HCEC 1CT (cell line): ENCODE measurements at places on chromosomes 4 and X.

DNA sequence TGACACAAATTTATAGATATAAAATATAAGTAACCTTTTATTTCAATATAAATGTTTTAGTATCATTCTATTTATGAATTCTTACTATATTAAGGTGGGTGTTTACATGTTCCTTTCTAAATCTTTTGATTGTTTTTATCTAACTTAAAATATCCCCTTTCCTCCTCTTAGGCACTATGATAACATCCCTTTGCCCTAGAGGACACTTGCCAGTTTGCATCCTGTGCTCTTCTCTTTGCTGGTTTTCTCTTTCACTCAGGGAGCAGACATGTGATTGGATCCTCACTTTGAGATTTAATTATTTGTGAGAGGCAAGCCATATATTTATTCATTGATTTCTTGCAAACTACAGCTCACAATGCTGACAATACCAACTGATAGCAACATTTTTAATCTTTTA, 16.2 kb downstream of the LRIT3 start:
- no peak for DNase-seq

DNA sequence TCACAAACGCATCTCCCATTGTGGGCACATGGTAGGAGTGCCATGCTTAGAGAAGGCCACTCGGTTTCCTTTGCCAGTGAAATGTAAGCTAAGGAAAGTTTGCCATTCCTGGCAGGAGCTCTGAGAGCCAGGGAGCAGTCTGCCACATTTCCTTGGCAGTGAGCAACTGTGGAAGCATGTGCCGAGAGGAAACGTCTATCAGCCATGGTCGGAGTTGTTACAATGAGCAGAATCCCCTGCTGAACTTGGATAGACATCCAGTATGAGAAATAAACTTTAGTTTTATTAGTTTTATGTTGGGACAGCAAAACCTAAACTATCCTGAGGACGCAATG, 51.1 kb downstream of the ENOPH1 start:
- DNase-seq, result no peak

DNA sequence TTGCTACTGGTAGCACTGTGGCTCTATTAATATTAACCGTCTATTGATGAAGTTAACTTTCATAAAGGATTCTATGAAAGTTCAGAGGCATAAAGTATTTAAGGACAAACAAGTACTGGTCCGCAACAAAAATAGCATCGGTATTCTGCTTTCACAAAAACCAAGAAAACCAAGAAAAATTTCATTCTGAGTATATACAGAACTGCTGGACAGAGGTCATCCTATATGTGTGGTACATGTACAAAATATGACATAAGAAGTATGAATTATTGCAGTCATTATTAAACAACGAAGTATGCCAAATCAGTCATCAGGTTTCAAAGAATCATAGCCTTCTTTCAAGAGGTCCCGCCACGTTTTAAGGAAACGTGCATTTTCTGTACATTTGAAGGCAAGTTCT, 2.4 kb downstream of the C4orf46 start:
- DNase-seq, result no peak

DNA sequence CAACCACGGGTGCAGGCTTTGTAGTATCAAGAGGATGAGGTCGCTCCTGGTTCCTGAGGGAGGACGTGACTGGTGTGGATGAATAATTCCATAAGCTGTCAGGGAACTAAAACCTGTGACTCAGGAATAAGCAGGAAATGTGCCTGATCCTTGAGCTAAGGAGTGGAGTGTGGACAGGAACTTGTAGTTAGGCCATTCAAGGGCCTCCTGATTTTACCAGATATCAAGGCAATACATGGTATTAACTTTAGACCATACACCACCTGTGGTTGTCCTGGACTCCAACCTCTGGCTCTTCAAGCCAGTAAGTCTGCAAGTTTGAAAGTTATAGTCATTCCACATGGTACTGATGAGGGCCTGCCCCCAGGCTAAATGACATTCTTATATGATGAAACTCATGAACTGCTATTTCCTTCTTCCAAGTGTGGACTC, 12.1 kb upstream of the ING2 start:
- DNase-seq, result peak; percentile 48
